ENCODE measurements at places on chromosomes 3 and 15.

- DNase-seq: peak; percentile 16
These were observed 1.0 kb downstream of the C15orf61 start for GRCh38 chr15:67521783-67522568.

DNA sequence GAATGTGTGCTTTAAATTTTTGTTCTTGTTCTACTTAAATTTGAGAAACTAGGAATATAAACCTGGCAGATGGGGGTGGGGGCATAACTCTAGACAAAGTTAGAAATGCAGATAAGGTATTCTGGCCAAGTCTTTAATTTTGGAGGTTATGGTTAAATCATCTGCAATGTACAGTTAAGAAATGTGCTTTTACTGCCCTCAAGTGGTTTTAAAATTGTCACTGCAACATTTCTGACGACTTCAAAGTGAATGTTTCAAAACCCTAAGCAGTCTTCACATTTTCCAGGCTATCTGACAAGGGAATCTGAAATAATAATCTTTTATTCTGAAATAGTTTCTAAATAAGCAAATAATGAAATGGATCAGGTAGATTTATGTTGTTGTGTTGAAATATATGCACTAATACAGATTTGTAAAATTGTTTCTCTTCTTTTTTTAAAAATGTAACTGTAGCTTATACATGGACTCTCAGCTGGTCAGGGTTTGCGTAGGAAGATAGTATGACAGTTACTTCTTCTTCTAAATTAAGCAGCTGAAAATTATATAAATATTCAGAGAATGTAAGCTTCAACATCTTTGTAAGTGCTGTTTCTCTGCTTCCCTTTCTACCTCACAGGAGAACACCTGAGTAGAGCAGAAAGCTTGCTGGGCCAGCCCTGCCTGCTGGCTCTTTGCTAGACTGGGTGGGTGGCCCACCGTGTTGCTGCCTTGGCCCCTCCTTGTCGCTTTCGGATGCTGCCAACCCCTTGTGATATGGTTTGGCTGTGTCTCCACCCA lies 45.0 kb downstream of the SUCNR1 start:
- peak; percentile 44 for DNase-seq

GRCh38 chr3:62843508-62843907 lies 31.7 kb downstream of the CADPS start:
- DNase-seq: no peak

DNA sequence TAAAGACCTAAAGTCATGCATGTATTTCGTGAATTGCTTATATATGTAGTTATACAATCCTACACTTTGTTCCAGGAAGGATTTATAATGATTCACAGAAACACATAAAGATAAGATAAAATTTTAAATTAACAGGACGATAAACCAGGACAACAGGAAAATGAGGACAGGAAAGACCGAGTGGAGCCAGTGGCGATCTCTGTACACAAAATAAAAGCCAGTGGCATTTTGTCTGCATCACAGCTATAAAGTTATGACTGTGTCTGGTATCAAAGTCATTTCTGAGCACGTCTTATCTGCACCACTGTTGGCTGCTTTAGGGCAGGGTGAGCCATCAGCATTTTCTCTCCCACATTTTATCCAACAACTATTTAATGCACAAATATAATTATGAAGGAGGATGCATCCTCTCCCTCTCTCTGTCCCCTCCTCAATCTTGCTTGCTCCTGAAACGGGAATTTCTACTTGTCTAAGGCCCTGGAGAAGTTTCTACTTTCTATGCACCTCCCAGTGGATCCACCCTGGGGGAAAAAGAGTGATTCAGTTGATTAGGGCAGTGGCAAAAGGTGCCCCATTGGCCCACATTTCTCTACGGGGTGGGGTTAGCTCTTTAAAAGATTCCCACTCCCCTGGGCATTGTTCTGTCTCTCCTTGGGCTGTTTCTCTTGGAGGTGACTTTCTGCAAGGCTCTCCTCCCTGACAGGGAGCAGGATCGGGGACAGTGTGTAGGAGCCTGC lies 159.4 kb upstream of the UBE2E1 start:
- no peak for DNase-seq

GRCh38 chr15:72872066-72872845 lies 88.7 kb upstream of the ADPGK start:
- DNase-seq: no peak

GRCh38 chr3:58236527-58237237 lies 910 bp upstream of the ABHD6 start:
- DNase-seq: no peak

- DNase-seq: no peak
These were observed 23.0 kb downstream of the CRYGS start for GRCh38 chr3:186520957-186521842.

GRCh38 chr3:30943206-30943605 lies 48.7 kb upstream of the GADL1 start:
- DNase-seq: no peak

- DNase-seq: no peak
These were observed 38.8 kb upstream of the TNFSF10 start for GRCh38 chr3:172561897-172562640.

DNA sequence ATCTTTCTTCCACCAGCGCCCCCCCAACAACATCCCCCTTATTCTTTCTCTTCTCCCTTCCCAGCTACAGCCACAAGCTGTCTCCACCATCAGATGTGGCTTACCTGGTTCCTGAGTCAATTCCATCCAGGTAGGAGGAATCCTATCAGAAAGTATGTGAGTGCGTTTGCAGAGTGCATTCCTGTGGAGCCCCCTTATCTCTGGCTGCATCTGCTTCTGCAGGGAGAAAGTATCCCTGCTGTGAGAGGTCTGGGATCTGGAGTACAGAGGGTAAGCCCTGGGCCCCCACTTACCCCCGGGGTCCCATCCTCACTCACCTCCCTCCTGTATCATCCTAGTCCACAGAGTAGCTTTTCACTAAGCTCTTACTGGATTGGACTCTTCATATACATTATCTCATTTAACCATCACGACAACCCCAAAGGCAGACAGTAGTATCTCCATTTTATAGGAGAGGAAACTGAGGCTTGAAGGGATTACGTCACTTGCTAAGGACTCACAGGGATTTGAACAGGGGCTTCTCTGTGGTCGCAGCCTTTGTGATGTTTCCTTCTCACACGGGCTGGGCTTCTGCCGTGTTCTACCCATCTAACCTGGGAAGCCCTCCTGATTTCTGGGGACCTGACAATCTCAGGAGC lies 22.2 kb upstream of the MAGEF1 start:
- no peak for DNase-seq

DNA sequence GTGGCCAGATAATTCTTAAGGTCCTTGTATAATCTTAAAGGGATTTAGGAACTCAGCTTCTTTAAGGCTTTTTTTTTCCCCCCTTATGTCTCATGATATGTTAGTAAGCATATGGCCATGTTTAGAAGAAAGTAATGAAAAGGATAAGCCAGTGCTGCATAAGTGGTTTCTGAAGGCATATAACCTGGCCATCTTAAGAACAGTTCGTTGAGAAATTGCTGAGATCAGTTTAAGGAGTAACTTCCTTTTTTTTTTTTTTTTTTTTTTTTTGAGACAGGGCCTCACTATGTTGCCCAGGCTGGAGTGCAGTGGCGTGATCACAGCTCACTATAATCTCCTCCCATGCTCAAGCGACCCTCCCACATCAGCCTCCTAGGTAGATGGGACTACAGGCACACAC lies 51.7 kb downstream of the UBE2E2 start:
- DNase-seq: no peak

- DNase-seq: no peak
These were observed 124.6 kb downstream of the NTRK3 start for GRCh38 chr15:88131937-88132336.

- DNase-seq: no peak
These were observed 95.9 kb upstream of the PRR20G start for GRCh38 chr3:127383656-127384179.

- DNase-seq: no peak
These were observed 134.9 kb downstream of the FEZF2 start for GRCh38 chr3:62238431-62238830.

DNA sequence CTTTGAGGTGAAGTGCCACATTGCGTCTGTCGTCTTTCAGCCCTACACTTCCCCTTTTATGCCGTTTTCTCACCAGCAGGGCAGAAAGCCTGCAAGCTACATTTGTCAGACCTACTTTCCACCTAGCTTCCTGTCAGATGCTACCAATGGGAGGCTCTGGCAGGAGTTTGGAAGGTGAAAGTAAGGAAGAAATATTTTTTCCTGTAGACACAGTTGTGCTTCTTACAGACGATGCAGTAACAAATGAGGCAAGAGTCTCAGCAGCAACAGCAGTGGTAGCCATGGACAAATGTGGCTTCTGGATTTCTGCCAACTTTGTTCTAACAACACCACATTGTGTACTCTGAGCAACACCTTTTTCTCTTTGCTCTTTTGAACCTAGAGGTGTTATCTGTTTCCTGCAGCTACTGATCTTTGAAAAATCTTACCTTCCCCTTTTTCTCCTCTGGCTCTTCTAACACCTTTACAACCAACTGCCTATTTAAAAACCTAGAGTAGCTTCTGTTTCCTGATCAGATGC lies 70.6 kb upstream of the STT3B start:
- peak; percentile 72 for DNase-seq

DNA sequence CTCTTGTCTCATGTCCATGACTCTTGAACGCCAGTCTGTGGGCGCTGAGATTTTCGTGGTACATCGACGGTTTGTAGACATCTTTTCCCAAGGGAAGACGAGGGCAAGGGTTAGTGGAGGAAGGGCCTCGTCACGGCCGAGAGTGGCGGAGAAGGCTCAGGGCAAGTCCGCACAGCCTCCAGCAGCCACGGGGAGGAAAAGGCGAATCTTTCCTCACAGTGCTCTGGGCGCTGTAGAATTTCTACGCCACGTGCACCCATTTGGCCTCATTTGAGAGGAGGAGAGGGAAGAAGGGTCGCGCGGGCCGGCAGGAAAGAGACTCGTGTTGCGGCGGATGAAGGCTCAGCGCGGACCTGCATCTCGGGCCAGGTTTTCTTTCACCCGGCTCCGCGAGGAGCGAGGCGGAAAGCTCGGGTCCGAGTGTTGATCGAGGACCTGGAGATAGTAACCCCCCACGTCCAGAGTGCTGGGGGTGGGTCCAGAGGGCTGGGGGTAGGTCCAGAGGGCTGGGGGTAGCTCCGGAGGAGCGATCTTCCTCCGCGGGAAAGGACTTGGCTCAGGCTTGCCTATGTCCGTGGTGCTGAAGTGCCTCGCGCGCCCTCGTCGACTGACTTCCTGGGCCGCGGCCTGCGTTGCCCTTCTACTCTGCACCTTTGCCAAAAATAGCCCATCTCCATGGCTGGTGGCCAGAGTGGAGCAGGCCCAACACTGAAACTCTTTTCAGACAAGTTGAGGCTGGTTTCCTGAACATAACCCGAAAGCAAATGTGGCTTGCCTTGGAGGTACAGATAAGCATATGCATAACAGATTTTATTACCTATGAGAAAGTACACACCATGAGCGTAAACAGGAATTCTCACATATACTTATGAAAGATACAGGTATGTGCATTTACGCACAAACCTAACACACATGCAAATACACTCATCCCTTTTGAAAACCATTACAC lies 1.1 kb downstream of the SLC35G2 start:
- DNase-seq: no peak

GRCh38 chr15:100330221-100330620 lies 11.6 kb downstream of the ADAMTS17 start:
- no peak for DNase-seq

GRCh38 chr3:188351648-188352047 lies 197.7 kb downstream of the LPP start:
- no peak for DNase-seq

GRCh38 chr3:50580683-50581458 lies 11.5 kb downstream of the HEMK1 start:
- DNase-seq: no peak

DNA sequence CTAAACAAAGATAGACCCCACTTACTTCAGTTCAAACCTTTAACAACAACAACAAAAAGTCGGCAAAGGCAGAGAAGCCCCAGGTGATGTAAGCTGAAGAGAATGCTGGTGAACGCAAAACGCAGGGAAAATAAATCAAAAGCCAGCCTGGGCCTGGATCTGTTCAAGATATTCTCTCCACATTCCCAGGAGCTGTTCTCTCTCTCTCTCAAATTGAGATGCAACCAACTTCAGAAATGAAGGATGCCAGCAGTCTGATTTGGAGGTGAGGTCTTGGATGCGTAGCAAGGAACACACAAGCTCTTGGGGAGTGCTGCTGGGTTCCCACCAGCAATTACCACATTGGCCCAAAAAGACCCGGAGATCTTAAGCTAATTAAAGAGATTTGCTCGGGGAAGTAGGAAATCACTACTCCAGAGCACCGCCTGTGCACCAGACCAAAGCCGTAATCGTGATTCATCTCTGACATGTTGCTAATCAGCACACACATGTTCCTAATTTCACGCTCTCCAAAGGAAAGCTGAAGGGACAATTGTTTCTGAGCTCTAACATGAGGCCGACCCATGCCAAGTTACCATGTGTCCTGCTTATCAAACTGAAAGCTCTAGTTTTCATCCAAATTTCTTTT lies 37.1 kb downstream of the IL17RD start:
- no peak for DNase-seq

GRCh38 chr3:133570937-133571320 lies 2.6 kb upstream of the CDV3 start:
- no peak for DNase-seq

- DNase-seq: no peak
These were observed 148.9 kb upstream of the ABI3BP start for GRCh38 chr3:101142160-101142559.

GRCh38 chr3:25386686-25387255 lies 41.3 kb upstream of the RARB start:
- no peak for DNase-seq

DNA sequence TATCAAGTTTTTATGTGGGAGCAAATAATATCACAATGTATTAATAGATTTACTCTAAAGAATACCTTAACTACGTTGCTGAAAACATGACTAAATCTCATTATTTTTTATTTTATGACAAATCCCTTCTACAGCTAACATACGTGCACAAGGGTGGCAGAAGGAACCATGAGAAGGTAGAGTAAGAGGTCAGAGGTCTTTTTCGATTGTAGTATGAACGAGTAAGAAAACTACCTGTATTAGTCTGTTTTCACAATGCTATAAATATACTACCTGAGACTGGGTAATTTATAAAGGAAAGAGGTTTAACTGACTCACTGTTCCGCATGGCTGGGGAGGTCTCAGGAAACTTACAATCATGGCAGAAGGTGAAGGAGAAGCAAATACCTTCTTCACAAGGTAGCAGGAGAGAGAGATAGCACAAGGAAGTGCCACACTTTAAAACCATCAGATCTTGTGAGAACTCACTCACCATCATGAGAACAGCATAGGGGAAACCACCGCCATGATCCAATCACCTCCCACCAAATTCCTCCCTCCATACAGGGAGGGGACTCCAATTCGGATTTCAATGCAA lies 95.3 kb downstream of the SUCLG2 start:
- DNase-seq: no peak

DNA sequence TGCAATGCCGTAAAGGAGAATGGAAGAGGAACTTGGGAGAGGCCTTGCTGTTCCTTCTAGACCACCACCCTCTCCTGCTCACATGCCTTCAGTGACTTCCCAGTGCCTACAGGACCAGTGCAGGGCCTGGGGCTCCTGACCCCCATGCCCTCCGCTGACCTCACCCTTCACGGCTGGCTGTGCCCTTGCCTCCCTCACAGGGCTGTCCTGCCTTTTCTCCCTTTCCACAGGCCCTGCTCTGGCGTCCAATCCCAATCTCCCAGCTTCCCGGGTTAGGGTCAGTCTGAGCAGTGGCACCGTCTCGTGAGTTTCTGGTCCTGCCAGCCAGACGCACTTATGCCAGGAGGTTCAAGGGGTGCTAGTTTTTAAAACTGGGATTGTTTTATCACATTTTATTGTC lies 110.4 kb downstream of the WNT7A start:
- DNase-seq: no peak

GRCh38 chr15:25789211-25789610 lies 73.9 kb downstream of the ATP10A start:
- no peak for DNase-seq

All from CD4-positive, alpha-beta T cell treated with Interleukin-15 for 4 hours (primary cell).